Stimulated activated CD4-positive, alpha-beta T cell treated with anti-CD3 and anti-CD28 coated beads, Interleukin-1b, Interleukin-23, amount 100 ng/mL, for 1 hour (primary cell): ENCODE measurements at places on chromosomes 6 and 20.

- DNase-seq, result no peak
Observed at GRCh38 chr20:33280000-33280680, 2.9 kb upstream of the BPIFB1 start.

DNA sequence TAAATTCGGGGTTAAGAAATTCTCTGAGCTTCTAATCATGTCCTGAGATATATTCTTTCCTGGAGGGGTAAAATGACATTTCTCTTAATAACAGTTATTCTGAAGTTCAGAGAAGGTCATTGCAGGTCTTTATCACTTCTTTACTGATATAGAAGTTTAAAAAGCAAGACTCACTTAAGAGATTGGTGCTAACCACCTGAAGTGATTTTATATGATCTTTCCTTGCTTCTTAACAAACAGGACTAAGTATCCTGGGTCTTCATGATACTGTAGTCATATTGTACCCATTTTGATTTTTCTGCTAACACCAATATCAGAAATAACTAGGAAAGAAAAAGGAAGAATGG lies 39.3 kb upstream of the PRDM1 start:
- no peak for DNase-seq

DNA sequence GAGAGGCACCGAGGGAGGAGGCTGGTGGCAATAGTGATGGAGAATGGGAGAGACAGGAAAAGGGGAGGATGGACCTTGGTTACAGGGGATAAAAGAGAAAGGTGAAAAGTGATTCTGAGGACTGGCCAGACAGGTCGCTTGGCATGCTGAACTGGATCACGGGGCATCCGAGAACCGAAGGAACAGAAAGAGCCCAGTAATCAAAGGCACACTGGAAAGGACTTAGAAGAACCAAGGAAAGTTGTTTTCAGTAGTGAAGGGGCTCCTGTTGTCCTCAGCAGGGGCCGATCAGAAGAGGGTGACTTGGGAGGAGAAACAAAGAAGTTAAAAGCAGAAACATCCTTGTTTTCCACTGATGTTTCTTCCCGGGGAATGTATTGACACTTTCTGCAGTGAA lies 18.9 kb downstream of the SYTL3 start:
- no peak for DNase-seq

DNA sequence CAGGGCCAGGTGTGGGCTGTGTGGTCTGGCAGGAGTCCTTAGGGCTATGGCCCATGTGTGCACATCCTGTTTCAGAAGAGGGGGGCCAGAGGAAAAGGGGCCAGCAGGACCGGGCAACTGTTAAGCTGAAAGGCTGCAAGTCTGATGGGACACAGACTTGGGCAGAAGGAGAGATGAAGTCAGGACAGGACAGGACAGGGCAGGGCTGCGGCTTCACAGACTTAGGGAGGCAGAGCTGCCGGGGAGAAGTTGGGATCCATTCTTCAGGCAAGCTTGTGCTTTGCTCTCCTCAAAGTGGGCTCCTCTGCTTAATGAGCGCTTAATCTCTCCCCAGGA lies 28.7 kb downstream of the MOCS1 start:
- no peak for DNase-seq

- DNase-seq, result no peak
Observed at GRCh38 chr20:24697411-24697810, 228.0 kb downstream of the SYNDIG1 start.
